ENCODE measurements at places on chromosomes 5 and 9.

DNA sequence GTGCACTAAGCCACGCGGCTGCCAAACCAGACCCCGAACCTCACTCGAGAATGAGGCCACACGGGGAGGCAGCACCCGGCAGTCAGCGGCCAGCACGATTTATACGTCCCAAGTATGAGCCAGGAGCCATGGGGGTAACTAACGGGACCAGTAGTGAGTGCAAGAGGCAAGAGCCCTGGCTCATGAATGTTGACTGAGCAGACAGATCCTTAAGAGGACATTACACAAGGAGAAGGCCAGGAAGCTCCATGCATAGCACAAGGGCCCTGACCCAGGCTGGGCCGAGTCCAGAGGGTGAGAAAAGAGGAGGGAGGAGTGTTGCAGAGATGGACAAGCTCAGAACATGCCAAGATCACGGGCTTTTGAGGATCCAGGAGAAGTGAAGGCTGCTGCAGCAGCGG, 58.6 kb upstream of the PHYKPL start:
- DNase-seq = no peak

- DNase-seq = no peak
Measured at GRCh38 chr5:150082374-150082773, 4.0 kb downstream of the CSF1R start.

DNA sequence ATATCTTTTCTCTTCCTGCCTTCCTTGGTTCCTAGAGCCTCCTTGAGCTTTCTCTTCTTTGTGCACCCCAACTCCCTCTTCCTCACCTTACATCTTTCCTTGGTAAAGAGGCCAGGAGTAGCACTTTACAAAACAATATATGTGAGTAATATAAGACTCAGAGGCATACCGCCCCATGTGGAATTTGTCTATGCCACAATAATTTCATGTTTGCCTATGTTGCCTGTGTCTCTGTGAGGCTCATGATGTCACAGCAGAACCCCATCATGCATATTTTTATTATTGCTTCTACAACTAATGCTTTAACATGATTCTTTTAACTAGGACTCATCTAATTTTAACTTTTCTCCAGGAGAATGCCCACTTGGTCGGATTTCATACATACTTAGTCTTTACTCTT, 15.0 kb upstream of the LVRN start:
- no peak for DNase-seq

DNA sequence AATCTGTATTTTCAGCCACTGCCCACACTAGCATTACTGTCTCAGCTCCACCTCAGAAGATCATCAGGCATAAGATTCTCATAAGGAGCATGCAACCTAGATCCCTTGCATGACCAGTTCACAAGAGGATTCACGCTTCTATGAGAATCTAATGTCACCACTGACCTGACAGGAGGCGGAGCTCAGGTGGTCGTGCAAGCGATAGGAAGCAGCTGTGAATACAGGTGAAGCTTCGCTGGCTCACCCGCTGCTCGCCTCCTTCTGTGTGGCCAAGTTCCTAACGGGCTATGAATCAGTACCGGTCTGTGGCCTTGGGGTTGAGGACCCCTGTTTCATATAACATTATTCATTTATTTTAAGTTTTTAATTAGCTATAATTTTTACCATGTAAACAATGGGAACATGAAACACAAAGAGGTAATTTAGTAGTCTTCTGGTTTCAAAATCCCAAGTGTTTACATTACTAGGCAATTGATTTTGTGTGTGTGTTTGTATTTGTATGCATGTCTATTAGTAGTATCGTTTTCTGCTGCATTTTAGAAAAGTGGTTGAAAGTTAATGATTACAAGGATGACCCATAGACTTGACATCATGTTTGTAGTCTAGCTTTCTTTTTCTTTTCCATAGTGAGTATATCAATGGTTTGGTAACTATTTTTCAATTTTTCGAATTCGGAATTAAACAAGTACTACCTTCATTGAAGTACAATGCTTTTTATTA, 159.4 kb downstream of the TENT4A start:
- no peak for DNase-seq

GRCh38 chr5:116361171-116361967, 213.3 kb downstream of the SEMA6A start:
- DNase-seq = peak; percentile 83

GRCh38 chr5:10303201-10303600, 4.5 kb downstream of the CMBL start:
- no peak for DNase-seq

- DNase-seq = no peak
Measured at GRCh38 chr5:137792303-137792702, 38.1 kb upstream of the HNRNPA0 start.

GRCh38 chr5:61052882-61053281, 107.9 kb downstream of the NDUFAF2 start:
- no peak for DNase-seq

GRCh38 chr5:56456002-56456401, 222.9 kb upstream of the ANKRD55 start:
- no peak for DNase-seq

DNA sequence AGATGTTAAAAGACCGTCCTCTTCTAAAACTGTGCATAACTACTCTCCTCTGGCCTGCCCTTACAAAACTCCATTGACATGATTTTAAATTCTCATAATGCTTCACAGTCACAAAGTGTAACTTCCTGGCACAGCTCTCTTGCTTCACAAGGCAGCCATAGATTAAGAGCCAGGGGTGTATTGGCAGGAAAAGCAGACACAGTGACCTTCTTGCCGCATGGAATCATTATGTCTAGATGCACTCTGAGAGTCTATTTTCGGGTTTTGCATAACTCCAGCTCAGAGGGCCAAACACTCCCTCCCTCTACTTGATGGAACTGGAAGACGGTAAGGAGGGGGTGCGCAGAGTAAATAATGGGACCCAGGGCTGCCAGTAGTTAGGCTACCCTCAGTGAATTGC, 110.1 kb downstream of the MARCHF3 start:
- peak; percentile 89 for DNase-seq

DNA sequence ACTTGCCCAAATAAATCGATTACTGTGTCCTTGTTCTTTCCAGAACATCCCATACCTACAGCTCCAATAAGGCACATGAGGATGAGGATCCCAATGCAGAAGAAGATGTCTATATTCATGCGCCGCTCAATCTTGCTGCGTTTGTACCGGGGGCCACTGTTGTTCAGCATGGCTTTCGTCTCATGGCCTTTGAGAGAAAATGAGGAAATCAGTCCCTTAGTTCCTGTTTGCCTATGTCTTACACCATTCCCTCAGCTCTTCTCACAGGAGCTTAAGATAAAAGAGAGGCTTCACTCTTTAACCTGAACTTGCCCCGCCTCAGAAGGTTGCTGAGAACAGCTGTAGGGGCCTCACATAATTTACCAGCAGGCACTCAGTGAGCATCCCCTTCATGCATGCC, 211.6 kb downstream of the ATP10B start:
- DNase-seq = no peak

DNA sequence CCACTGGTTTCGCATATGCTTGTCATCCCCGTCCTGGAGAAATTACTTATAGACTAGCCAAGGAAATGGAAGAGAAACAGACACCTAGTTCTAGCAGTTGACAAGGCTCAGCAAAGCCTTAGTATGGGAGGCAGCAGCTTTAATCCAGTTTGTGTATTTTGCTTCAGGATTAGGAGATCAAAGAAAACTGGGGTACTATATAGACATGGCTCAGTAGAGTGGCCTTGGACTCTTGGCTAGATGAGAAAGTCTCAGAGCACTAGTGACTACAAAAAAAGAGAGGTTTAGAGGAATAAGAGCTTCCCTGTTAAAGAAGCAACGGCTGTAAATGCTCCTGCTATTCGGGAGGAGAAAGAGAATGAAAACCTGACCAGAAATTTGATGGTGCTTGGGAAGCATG, 349.1 kb downstream of the CTNND2 start:
- peak; percentile 24 for DNase-seq
